Progenitor cell of endocrine pancreas (in vitro differentiated cells): ENCODE measurements at places on chromosomes 1 and 21. TPM values are rescaled to one million over a fixed set of nuclear protein-coding genes. Genes with fewer than 3 reads are reported as not detected.

OR2L8 gene
- total RNA-seq, result not detected in 2 replicates

- DNase-seq, result no peak
These were observed 15.5 kb downstream of the KCNK1 start for GRCh38 chr1:233629305-233629935.

DNA sequence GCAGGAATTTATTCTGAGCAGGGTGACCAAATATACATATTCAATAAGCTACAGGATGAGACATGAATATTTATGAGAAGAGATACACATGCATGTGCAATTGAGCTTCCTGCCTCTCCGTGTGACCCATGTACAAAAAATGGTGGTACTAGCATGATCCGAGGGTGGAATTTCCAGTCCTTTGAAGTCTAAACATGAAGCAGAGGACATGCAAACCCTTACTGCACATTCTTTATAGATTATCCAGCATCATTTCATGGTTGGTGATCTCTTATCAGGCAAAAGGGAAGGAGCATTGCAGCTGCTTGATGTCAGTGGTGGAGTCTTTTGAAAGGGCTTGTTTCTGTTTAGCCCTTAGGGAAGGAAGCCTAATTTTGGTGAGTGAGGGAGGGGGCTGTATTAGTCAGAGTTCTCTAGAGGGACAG is 448.6 kb downstream of the SETD4 start:
- DNase-seq, result no peak

ETNK2 gene
- 22.6 and 24.5 TPM in 2 replicates for total RNA-seq

DNA sequence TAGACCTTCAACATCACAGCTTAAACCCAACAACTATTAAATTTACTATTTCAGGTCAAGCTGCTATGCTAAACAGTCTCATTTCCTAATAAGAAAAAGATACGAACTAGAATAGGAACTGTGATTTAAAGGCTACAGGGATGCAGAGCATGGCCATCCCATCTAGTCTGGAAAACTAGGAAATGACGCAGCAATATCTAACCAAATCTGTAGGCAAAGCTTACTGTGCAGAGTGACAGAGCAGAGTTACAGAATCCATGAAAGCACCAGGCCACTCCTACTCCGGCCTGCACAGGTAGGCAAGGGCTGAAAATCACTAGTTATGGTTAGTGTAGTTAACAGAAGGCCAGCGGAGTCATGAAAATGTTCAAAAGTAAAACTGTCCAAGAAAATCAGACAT is 2.1 kb downstream of the HLCS start:
- DNase-seq, result no peak

- DNase-seq, result peak; percentile 53
These were observed 25.8 kb downstream of the COL18A1 start for GRCh38 chr21:45430521-45431501.

GRCh38 chr1:245997471-245998258 is 509.4 kb downstream of the SMYD3 start:
- DNase-seq, result no peak

DNA sequence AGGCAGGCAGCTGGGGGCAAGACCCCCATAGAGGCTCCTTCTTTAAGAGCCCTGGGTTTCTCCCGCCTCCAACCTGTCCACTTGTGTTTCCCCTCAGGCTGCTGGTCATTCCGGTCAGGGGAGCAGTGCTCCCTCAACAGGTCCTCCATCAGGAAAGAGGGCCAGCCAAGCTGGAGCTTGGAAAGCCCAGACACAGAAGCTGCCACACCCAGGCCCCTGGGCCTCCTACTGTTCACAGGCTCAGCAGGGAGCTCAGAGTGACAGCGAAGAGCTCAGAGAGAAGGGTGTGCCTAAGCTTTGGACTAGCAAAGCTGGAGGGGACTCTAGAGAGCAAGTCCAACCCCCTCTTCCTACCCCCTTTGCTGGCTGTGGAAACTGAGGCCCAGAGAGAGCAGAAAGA is 10.3 kb upstream of the CDCP2 start:
- no peak for DNase-seq

PKP1 gene
- not detected in 2 replicates for total RNA-seq

GRCh38 chr1:89260566-89261255 is 11.9 kb downstream of the GBP5 start:
- no peak for DNase-seq

- no peak for DNase-seq
These were observed 944 bp downstream of the PLPPR5 start for GRCh38 chr1:99003581-99004253.

S100A7A gene
- not detected in 2 replicates for total RNA-seq

EDARADD gene
- total RNA-seq, result 12.3 and 13.5 TPM in 2 replicates

- DNase-seq, result no peak
These were observed 28.1 kb upstream of the SGIP1 start for GRCh38 chr1:66505671-66506392.

DNA sequence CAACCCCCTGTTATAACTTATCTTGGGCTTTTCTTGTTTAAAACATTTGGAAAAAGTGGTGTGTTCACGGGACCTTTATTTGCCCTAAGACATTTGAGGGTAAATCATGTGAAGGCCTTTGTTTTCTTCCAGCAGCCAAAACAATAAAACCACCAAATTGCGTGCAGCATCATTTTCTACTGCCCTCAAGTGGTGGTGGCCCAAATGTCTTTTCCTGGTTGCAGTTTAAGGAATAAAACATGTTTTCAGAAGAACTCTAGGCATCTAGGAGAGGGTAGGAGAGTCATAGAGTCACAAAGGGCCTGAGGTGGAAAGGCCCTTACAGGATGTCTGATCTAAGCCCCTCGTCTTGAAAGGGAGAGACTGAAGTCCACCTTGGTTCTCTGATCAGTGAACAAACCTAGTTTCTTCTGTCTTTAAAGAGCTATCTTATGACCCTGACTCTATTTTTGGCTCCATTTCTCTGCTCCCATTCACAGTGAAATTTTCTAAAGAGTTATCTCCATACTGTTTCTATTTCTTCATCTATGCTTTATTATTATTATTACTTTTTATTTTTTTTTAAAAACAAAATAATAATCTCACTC is 16.0 kb upstream of the EPS15 start:
- DNase-seq, result no peak

DNA sequence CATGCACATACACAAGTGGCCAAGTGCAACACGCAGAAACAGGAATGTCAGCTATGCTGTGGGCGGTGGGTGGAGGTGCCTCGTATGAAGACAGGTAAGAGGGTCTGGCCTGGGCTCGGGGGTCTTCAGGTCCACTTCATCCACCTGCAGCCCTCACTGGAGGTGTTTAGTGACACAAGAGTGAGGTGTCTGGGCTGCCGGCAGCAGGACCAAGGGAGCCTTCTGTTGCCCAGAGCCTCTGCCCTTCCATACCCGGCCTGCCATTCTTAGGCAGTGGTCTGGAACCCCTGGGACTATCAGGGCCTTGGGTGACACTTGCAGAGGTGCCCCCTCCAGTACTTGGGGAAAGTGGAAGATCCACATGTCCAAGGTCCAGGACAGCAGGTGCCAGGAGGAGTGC is 21.7 kb upstream of the ACTRT2 start:
- DNase-seq, result no peak

DNA sequence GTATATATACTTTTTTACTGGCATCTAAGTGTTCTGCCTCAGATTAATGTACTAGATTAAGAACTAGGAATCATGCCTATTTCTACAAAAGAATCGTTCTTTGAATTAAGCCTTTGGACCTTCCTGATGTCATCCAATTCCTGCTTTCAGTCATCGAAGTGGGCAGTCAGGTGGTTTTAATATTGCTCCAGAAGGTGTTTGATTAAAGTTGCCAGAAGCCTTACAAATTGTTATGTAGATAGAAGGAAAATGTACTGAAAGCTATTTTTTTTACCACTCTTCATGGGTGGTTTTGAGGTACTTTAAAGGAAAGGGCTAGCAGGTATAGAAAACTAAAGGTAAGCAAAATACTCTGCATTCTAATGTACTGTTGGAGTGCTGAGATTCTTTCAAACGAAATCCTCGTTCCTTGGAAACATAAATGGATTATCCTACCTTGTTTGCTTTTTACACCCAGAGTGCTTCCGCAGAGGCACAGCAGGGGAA is 716 bp downstream of the CTBS start:
- DNase-seq, result no peak

DNA sequence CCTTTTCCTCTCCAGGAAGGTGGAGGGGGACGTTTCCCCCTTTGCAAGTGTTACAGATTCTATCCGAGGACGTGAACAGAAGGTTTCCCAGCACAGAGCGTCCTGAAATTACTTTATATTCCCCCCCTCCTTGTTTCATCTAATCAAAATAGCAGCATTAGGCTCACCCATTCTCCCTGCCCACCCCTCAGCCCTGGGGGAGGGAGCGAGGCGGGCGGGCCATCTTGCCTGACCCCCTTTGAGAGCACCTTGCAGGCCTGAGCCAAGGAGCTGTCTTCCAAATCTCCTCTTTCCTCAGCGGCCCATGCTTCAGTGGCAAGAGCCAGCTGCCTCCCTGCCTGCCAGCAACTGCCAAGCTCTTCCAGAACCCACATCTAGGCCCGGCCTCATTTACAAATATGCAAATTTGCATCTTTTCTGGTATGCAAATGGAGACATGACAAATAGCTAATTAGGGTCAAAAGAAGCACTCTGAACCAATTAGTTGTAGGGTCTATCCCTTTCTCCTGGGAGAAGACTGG is 69.1 kb upstream of the POU3F1 start:
- DNase-seq, result no peak

DNA sequence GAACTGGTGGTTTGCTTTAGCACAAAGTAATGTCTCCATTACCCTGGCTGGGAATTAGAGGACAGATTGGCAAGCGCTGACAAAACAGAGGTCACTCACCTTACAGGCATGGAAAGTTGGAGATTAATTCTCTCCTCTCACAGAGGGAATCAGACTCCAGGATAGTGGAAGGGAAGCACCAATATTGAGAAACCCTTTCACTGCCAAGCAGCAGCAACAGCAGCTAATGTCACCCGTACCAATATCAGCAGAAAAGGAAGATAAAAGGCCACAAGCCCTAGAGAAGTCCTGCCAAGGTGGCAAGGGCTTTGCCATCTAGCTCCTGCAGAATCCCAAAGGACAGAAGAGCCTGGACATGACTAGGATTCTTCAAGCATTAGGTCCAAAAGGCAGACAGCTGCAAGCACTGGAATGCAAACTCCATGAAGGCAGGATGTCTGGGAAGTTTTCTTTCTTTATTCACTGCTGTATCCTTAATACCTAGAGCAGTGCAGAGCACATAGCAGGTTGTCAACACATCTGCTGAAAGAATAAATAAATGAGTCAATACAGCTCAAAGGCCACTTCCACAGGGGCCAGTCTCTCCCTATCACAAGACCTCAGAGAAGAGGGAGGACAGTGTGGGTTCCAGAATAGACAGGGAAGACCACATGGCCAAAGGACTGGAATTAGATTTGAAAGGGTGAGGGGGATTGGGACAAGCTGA is 57.2 kb downstream of the ERI3 start:
- no peak for DNase-seq
